ENCODE measurements at places on chromosomes 6 and 20.

DNA sequence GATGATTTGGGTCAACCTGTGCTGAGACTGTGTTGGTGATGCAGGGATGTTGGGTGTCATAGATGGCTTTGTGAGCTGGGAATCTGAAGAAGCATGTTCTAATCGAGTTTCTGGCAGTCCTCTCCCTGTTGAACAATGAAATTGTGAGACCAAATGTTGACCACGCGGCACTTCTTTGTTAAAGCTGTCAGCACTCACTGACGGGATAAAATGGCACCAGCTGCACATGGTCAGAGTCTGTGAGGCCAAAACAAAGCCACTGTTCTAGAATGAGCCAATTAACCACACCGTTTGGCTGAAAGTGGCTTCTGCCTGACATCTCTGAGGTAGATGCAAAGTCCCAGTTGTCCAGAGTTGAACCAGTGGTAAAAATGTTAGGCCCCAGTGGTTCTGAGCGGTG, 562.2 kb downstream of the KIF16B start:
- DNase-seq: no peak

GRCh38 chr6:170405311-170405975, 98.9 kb downstream of the FAM120B start:
- no peak for DNase-seq

GRCh38 chr6:148249160-148249559, 93.5 kb upstream of the SASH1 start:
- no peak for DNase-seq

DNA sequence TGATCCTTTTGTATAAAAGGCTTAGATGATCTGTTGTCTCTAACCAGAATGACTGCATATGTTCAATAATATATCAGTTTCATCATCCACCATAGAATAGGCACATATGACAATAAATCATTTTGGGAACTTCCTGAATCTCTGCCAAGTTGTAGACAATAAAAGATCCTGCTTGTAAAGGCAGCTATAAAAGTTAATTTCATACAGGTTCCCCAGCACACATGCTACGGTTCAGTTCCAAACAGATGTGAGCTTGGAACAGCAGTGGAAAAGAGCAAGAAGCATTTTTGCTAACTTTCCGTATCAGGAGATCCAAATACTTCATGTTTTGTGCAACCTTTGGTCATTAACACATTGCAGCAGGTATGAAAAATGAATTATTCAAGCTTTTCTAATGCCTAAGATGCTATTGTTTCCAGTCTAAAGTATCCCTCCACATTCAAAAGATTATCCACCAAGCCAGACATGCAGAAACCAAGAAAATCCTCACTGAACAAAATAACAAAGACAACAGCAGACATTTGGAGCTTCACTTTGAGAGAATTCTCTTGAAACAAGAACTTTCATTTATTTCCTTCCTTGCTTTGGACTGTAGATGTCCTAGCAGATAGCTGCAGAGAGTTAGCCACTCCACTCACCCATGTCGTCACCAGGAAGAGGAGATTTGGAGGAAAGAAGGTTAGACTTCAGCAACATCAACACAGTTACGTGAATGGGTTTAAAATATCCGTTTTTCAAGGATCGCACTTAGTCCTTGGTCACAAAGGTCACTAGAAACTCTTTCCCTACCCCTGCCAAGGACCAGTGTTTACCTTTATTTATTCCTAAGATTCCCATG, 453.5 kb upstream of the JARID2 start:
- no peak for DNase-seq

GRCh38 chr6:4358414-4359107, 223.2 kb upstream of the ECI2 start:
- DNase-seq: peak; percentile 68

DNA sequence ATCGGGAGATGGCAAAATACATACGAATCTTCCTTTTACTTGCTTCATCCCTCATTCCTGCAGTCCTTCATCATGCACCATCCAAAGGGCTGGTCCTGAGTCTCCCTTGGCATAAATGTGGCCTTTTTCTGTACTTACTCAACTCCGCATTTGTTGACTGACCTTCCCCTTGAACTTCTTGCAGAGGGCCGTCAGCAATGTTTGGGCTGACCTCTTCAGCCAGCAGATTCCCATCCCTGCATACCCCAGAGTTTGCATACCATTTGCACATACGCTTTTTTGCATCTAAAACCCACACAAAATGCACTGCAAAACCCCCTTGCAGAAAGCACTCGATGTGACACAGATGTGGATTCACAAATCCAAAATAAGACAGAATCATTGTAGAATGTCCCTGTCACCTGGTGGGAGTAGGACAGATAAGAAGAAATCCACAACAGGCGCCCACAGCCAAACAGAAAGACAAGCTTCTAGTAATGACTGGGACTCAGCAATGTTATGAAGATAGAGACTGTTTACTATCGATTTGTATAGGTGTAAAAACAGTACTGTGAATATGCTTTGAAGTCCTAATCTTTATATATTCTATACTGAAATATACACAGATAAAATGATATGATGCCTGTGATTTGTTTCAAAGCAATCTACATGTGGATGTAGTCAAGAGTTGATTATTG, 45.8 kb downstream of the TBC1D7 start:
- DNase-seq: no peak

DNA sequence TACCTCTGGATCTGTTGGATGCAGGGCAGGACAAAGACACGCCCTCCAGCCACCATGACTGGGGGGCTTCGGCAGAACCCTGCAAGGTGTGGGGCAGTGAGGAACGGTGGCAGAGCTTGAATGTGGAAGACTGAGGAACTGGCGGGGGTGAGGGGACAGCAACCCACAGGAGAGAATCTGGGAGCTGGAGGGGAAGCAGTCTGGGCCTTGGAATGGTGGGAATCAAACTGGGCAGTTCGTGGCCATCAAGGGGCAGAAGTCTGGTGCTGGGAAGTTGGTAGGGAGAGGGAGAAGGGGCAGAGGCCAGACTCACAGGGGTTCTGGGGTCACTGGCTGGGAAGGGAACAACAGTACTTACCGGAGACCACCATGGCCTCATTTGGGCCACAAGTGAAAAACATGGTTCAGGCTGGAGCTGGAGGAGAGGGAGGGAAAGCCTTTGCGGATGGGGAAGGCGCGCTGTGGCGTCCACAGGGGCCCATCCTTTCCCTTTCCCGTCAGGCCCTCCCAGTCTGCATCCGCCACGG, 635 bp downstream of the FLOT1 start:
- no peak for DNase-seq

- peak; percentile 17 for DNase-seq
Measured at GRCh38 chr20:46156065-46156464, 38.0 kb downstream of the CD40 start.

DNA sequence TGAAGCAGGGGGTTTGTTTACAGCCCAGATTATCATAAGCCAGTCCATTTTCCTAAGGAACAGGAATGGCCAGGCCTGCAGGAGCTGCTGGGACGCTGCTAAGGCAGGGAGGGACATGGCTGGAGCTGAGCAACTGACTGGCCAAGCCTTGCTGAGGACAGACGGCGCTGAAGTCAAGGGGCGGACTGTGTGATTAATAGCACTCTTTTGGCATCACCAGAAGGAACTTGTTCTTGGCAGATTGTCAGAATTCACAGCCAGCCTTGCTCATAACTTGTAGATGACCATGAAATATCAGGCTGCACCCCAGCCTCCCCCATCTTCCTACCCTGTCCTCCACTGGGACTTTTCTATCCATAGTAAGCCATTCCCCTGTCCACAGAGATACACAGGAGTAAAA, 218.8 kb upstream of the RNF24 start:
- DNase-seq: no peak

GRCh38 chr20:6613280-6613861, 154.1 kb upstream of the BMP2 start:
- DNase-seq: no peak

DNA sequence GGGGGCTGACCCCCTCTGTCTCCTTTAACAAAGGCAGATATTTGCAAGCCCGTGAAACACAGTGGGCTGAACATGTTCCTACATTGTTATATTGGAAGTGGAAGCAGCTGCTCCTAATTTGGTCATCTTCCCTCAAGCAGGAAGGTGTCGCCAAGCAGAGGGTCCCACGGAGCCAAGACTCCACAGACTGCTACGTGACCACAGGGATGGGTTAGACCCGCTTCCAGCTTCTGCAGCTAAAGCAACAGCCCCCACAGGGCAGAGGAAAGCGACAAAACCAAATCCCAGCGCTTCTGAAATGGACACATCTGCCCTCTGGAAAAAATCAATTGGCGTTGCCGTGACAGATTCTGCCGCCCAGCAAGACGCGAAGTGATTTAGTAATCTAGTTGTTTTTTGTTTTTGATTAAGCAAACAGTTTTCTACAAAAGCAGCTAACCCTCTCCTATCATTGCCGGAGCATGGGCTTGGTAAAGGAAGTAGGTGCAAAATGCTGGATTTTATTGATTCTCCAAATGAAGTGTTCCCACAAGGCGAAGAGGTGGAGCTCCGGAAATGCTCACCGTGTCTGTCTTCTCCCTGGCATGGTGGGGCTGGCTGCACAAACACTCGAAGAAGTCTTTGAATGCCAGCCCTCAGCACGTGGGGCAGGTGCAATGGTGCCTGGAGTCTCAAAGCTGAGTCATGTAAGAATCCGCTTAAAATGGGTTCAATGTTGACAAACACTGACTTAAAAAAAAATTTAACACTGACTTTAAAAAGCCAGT, 79.4 kb upstream of the FRMD1 start:
- DNase-seq: no peak

DNA sequence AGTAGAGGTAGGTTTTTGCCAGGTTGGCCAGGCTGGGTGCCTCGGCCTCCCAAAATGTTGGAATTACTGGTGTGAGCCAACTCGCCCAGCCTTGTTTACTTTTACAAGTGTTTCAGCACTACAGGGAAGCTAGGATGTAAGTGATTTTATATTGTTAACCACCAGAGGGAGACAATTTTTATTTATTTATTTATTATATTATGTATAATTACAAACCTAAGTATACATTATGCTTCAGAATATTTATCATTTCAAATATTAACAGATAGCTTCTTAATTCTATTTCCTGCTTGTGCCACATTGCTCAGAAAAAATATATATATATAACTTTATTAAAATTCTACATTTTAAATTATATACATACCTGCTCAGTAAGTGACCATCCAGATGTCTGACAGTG, 9.8 kb downstream of the MMUT start:
- peak; percentile 7 for DNase-seq

DNA sequence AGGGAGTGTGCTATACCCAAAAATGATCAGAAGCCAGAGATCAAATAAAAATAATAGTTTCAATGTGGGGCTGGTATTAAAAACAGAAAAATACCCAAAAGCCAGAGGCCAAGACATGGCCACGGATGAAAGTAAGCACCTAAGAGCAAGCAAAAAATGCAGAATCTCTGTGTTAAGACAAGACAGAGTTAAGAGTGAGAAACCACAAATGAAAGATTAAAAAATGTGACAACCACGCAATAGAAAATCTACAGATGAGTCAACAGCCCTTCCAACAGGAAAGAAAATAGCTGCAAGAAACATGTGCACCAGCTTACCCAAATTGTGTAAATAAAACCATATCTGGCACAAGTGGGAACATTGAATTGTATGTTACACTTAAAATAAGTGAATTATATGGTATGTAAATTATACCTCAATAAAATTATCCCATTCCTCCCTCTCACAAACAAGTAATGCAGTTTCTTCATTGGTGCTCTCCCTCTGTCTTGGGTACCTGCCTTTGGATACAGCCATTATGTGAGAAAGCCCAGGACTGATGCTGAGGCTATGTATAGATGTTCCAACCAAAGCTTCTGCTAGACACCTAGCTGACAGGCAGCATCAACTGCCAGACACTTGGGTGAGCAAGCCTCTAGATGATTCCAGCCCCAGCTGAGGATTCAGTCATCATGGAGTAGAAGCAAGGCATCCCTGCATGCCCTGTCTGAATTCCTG, 55.3 kb upstream of the UFL1 start:
- DNase-seq: no peak

- DNase-seq: no peak
Measured at GRCh38 chr6:143062551-143062950, 1.9 kb downstream of the AIG1 start.

GRCh38 chr6:5471637-5472398, 210.5 kb downstream of the FARS2 start:
- DNase-seq: no peak

DNA sequence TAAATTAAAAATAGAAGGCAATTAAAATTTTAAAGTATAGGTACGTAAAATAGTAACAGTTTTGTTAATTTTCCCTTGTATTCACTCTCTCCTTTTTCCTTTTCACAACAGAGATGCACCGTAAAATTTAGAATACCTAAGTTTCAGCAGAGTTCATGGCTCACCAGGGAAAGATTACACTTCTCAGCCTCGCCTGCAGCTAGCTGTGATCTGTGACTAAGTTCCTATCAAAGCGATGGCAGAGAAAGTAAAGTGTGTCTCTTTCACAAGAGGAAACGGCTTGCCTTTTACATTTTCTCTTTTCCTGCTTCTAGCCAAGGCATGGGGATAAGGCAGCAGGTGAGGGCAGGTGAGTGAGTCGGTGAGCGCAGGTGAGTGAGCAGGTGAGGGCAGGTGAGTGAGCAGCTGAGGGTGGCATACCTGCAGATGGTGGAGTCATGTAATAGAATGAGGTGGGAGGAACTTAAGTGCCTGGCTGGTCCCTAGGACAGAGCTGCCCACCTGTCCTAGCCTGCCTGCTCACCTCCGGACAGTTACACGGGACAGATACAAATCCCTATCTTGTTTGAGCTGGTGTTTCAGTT, 30.9 kb downstream of the ZFP64 start:
- no peak for DNase-seq

- no peak for DNase-seq
Measured at GRCh38 chr6:103280417-103280816, 1579.3 kb downstream of the HACE1 start.

GRCh38 chr6:44456070-44456965, 68.8 kb downstream of the CDC5L start:
- peak; percentile 82 for DNase-seq

- DNase-seq: peak; percentile 25
Measured at GRCh38 chr20:5548902-5549599, 201.2 kb upstream of the SHLD1 start.

GRCh38 chr20:7193681-7194080, 426.2 kb downstream of the BMP2 start:
- DNase-seq: no peak

DNA sequence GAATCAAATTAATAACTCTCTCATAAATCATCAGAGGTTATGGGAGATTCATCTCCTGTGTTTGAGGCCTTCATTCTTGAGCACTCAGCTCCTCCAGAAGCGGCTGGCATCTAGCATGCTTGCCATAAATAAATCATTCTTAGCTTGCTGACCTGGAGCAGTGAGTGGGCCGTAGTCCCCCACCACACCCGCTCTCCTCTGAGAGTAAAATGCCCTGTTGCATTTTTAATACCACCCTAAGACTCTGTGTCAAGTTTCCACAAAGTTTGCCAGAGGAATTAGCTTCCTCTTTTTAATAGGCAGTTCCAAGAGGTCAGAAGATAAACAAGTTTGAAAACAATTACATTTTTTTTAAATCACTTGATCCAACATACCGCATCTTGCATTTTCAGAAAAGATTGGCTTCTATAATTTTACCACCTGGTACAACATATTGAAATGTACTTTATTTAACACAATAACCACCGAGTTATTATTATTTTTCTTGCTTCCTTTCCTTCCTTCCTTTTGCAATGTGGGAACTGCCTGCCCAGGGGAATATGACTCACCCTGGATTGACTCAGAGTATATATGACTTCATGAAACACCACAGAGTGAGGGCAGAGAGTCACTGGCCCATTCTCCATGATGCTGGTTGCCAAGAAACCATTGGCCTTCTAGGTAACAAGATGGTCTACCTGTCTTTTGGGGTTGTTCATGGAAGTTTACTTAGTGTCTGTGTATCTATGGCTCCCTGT, 29.4 kb upstream of the CLIC5 start:
- DNase-seq: no peak
